Posterior vena cava (tissue), 2 donors: ENCODE measurements at places on chromosomes 5 and 9.

GRCh38 chr5:176529741-176530141, 7.5 kb downstream of the RNF44 start:
- DNase-seq: peak; percentile 62

DNA sequence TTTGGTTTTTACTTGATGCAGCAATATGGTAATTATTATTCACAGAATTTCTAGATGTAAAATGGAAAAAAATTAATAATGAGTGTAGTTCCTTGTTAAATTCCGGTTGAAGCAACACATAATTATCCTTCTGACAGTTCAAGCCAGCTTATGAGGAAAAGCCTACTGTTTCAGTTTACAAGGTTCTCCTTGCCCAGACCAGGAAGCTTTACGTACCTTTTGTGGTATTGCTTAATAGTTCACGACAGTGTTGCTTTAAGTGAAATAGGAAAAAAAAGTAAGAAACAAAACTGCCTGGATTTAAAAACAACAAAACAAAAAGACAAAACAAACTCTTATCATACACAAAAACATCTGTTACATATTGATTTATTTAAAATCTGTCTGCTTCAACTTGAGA, 547.3 kb upstream of the C9orf72 start:
- DNase-seq: no peak

- DNase-seq: no peak
These were observed 29.5 kb upstream of the MYO10 start for GRCh38 chr5:16965581-16965980.

DNA sequence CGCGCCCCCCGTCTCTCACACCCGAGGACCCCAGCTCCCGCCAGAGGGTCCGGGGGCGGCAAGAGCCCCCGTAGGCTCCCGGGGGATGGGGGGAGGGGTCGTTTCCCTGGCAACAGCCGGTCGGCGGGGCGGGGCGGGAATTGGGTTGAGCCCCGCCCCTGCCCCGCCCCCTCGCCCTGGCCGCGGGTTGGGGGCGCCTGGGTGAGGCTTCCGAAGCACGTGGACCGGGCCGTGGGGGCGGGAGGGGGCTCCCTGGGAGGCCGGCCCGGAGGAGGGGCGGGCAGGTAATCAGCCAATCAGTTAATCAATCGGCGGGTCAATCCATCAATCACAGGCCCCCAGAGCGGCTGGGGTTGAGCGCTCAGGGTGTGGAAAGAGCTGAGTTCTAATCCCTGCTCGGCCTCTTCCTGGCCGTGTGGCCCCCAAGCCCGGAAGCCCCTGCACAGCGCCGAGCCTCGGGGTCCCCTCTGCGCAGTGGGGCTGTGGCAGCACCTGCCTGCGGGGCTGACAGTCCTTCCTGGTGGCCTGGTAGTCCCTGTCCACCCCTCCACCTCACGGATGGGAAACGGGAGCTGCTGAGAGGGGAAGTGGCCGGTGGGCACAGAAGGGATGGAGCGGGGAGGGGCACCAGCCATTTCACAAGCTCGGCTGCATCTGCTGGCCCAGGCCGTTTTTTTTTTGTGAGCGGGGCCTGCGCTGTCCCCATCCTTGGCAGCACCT, 174.2 kb upstream of the IER5L start:
- no peak for DNase-seq

- DNase-seq: no peak
These were observed 345.5 kb upstream of the PTGER4 start for GRCh38 chr5:40334242-40334635.

DNA sequence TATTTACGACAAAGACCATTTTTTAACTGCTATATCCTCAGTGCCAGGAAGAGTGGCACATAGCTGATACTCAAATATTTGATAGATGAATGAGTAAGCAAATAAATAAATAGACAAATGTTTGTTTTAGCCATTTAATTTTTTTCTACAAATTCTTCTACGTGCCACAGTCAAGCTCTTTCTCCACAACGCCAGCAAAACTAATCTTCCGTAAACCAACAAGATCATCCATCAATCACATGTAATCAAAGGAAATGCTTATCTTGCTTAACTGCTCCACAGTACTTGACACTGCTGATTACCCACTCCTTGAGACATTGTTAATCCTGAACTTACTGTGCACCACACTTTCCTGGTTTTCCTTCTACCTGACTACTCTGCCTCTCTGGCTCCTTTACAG, 136.7 kb downstream of the EDIL3 start:
- no peak for DNase-seq

- DNase-seq: no peak
These were observed 264.5 kb downstream of the TAF11L14 start for GRCh38 chr5:17898766-17899165.

- no peak for DNase-seq
These were observed 50.5 kb downstream of the CTNND2 start for GRCh38 chr5:11853796-11854195.

- DNase-seq: no peak
These were observed 165.0 kb upstream of the GPR151 start for GRCh38 chr5:146680846-146681584.
